Heart left ventricle (tissue), 16 donors: ENCODE measurements at places on chromosomes 12 and 14. TPM values are rescaled to one million over a fixed set of nuclear protein-coding genes. Genes with fewer than 3 reads are reported as not detected.

The GLIPR1L2 gene
- total RNA-seq = 1.2 TPM

DNA sequence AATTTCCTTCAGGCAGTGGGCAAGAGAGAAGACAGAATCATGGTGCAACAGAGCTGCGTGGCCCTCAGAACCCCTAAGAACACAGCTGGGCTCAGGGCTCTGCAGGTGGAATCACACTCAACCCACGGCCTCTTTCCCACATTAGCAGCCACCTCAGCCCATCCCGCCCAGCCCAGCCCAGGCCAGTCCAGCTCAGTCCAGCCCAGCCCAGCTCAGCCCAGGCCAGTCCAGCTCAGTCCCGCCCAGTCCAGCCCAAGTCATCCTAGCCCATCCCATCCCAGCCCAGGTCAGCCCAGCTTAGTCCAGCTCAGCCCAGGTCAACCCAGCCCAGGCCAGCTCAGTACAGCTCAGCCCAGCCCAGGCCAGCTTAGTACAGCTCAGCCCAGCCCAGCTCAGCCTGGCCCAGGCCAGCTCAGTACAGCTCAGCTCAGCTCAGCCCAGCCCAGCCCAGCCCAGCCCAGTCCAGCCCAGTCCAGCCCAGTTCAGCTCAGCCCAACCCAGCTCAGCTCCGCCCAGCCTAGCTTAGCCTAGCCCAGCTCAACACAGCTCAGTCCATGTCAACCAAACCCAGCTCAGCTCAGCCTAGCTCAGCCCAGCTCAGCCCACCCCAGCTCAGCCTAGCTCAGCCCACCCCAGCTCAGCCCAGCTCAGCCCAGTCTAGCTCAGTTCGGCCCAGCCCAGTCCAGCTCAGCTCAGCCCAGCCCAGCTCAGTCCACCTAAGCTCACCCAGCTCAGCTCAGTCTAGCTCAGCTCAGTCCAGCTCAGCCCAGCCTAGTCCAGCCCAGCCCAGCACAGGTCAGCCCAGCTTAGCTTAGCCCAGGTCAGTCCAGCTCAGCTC, 183.1 kb downstream of the TMEM121 start:
- no peak overlapping the region for H3K4me3 ChIP-seq
- no peaks in the 10 kb centered on the region for H3K4me1 ChIP-seq
- no peaks in the 10 kb centered on the region for H3K36me3 ChIP-seq
- H3K27ac ChIP-seq = no peak overlapping the region

DNA sequence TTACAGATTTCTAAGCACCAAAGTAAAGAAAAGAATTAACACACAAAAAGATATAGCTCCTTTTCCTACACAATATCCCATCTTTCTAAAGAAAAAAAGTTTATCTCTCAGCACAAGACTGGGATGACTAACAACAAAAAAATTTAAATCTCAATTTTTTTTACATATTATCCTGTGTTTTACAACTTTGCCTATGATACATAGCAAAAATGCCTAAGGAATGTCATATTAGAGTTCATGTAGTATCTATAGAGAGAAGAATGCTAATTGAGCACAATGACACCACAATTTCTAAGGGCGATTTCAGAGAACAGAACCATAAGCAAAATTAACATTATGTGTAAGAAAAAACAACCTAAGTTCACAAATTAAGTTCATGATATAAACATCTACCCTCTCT, 16.3 kb downstream of the C2CD5 start:
- no peak for DNase-seq
- H3K36me3 ChIP-seq = peaks cover 12% of the 10 kb centered on the region
- no peak overlapping the region for H3K4me3 ChIP-seq
- no peaks in the 10 kb centered on the region for H3K27me3 ChIP-seq

The CCDC198 gene
- not detected for total RNA-seq

GRCh38 chr12:8692573-8692972, 5.2 kb upstream of the RIMKLB start:
- H3K4me1 ChIP-seq = peaks cover 4% of the 10 kb centered on the region
- no peak overlapping the region for H3K27ac ChIP-seq
- no peak for DNase-seq
- no peak overlapping the region for H3K4me3 ChIP-seq
- no peaks in the 10 kb centered on the region for H3K27me3 ChIP-seq

The RERG gene
- 5.8 TPM for total RNA-seq

GRCh38 chr12:119994892-119995658, 6.0 kb downstream of the BICDL1 start:
- H3K4me1 ChIP-seq = no peaks in the 10 kb centered on the region
- H3K27me3 ChIP-seq = peaks cover 25% of the 10 kb centered on the region
- H3K36me3 ChIP-seq = no peaks in the 10 kb centered on the region
- H3K27ac ChIP-seq = no peak overlapping the region

DNA sequence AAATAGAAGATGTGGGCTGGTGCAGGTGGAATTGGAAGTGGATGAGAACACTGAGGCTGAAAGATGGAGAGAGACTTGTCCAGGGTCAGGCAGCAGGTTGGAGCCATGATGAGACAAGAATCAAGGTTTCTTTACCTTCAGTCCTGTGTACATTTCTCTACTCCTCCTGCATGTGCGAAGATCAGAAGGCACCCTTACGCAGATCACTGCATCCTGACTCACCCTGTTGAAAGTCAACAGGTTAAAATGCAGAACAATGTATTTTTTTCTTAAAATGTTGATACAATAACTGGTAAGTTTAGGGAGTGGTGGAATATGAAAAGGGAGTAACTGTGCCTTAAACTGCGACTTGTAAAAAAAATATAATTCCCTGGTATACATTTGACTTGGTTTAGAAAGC, 47.8 kb downstream of the TESPA1 start:
- no peaks in the 10 kb centered on the region for H3K4me1 ChIP-seq
- H3K36me3 ChIP-seq = no peaks in the 10 kb centered on the region
- DNase-seq = no peak
- no peak overlapping the region for H3K4me3 ChIP-seq
- H3K27me3 ChIP-seq = no peaks in the 10 kb centered on the region
- H3K27ac ChIP-seq = no peak overlapping the region

- H3K27me3 ChIP-seq = peaks cover 48% of the 10 kb centered on the region
- H3K4me3 ChIP-seq = peak overlapping the region; percentile 66
- peaks cover 27% of the 10 kb centered on the region for H3K4me1 ChIP-seq
- no peaks in the 10 kb centered on the region for H3K36me3 ChIP-seq
These were observed 4.1 kb upstream of the TBX5 start for GRCh38 chr12:114409852-114410600.

The PRKAG1 gene
- 72.0 TPM for total RNA-seq
